ENCODE measurements at places on chromosomes 5 and 9.

DNA sequence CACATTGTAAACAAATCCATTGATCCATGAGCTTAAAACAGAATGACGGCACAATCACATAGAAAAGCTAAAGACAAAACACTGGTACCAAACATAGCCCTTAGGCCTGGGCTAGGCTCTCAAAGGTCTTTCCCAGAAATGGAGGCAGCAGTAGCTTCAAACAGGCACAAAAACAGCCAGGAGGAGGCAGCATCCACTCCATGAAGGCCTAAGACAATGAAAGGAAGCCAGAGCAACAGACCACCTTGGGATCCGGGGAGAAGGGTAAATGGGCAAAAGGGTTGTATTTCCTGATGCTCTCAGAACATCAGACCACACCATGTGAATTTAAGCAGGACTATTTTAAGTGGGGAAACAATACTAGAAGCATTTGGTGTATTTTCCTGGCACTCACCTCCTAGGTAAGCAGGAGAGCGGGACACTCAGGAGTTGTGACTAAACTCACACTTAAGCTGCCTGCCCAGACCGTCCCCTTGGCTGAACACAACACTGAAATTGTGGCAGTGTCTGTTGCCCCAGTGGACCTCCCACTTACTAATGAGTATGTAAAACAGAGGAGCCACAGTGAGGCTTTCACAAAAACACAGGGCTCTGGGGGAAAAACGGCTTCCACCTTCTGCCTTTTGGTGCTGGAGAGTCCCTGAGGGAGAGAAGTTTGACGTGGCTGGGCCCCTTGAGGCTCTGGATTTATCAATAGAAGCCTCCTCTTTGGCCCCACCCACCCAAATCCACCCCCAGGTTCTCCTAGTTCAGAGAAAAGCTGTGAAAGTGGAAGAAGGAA, 11.9 kb downstream of the GNPDA1 start:
- no peak for DNase-seq

DNA sequence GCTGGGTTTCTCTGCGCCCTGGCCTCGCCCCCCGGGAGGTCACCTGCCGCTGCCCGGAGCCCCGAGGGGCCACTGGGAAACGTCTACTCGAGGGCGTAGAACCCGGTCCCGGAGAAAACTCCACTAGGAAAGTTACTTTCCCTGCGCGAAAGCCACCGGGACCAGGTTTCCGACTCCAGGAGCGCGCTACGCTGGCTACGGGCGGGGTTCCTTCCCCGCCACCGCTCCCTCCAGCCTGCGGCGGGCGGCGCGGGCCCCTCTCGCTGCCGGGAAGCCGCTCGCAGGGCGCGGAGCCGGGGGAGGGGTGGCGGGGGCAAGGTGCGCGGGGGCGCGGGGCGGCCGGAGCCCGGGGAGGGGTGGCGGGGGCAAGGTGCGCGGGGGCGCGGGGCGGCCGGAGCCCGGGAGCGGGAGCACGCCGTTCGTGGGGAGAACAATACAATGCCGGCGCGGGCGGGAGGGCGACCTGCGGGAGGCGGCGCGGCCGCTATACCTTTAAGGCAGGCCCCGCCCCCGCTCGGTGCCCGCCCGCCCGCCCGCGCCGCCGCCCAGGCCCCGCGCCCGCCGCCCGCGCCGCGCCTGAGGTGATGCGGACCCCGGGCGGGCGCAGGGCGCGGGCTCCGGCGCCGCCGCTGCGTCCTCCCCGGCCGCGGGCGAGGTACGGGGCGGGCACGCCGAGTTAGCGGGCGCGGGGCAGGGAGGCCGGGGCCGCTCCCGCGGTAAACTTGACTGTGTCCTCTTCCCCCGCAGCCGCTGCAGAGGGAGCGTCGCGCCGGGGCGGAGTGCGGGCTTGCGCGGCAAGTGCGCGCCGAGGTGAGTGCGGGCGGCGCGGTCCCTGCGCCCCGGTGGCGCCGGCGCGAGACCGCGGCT, 278.1 kb downstream of the AOPEP start:
- peak; percentile 1 for DNase-seq

- no peak for DNase-seq
Observed at GRCh38 chr9:91066042-91066415, 264.4 kb downstream of the SYK start.

DNA sequence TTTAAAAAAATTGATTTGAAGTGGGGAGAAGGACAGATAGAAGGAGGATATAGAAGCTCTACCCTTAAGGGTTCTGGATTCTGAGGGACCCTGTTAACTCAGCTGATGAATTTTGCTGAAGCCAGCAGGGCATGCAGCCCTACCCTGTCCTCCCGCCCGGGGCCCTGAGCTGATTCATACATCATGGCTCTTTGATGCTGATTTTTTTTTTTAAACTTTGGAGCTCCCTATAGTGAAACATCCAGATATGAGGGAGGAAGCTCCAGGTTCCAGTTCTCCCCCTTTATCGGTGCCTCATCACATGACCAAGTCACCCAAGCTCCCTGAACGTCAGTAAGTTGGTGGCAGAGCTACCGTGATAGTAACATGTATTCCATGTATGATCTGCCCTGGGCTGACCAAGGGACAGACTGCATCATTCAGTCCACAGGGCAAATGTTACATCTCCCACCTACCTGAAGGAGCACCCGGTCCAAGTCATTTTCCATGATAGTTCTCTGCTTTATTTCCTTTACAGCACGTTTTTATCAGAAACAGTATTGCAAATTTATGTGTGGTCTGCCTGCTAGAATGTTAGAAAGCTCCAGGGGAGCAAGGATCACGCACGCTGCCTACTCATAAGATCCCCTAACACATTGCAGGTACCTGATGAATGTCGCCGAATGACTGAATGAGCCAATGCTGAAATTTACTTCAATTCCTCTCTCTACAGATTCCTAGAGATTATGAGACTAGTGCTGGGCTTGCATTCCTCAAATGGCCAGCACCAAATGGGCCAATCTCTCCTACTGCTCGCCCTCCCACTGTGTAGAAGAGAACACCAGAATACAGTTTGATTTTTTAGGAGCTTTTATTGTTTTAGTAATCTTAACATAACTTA, 25.9 kb downstream of the SPARC start:
- no peak for DNase-seq

GRCh38 chr5:166127766-166128570, 2163.5 kb upstream of the WWC1 start:
- no peak for DNase-seq

DNA sequence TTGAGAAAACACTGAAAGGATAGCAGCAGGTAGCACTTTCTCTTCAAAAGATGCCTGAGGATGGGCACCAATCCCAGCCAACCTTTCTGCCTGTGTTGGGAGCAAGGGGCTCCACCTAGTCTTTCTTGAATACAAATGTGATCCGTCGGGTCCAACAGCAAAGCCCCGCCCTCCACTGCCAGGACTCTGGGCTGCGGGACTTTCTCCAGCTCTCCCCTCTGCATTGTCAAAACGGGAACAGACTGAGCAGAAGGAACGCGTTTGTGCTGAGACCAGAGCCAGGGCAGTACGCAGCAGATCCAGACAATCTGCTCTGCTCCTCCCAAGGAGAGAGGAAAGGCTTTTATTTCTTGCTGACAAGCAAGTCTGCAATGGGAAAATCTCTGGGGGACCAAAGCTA, 139.7 kb downstream of the SEC61B start:
- no peak for DNase-seq

DNA sequence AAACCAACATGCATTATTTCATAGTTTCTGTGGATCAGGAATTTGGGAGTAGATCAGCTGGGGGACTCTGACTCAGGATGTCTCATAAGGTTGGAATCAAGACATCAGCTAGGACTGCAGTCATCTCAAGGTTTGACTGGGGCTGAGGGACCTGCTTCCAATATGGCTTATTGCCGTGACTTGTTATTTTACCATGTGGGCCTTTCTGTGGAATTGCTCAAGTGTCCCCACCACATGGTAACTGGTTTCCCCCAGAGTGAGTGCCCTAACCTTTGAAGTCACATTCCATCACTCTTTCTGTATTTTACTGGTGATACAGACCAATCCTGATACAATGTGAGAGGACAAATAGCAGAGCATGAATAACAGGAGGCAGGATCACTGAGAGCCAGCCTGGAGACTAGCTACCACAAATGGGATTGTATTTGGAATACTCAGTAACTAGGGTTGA, 70.2 kb upstream of the ELL2 start:
- DNase-seq, result no peak

DNA sequence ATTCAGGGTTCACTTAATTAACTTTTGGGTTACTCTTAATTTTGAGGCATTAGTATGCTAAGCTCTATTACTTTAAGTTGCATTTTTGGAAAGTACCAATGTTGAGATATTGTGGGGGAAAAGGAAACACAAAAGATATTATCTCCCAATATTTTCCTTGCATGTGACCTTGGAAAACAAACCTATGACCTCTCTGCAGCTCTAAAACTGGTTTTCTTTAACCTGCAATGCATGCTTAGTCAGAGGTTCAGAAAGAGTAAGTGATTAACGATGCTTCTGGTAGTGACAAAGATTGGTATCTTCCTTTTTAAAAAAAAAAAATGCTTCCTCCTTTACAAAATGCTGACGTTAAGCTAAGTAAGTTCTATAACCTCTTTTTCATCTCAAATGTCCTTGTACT, 44.9 kb upstream of the CDH18 start:
- no peak for DNase-seq

DNA sequence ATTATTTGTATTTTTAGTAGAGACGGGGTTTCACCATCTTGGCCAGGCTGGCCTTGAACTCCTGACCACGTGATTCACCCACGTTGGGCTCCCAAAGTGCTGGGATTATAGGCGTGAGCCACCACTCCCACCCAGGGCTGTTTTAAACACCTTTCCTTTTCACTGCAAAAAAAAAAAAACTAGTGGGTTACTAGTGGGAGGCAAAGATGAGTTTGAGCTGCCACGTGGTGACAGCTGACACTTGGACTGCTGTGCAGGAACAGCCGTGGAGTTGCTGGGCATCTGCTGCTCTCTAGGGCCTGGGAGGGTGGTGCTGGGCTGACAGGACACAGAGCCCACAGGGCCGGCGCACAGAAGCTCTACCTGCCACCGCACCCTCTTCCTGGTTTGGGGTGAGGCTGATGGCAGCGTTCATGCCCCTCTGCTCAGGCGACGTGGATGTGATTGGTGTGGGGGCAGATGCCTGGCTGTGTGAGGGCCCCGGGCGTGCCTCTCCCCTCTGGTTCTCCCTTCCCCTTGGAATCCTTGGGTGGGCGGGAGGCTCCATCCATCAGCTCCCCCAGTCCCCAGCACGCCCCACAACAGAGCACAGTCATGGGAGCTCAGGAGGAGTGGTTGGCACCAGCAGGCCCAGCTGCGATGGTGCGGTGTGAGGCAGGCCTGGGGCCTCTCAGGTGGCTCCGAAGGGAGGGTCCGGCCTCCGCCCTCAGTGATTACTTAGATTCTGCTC, 16.9 kb downstream of the RABL6 start:
- no peak for DNase-seq

- DNase-seq, result no peak
Observed at GRCh38 chr5:138021771-138022170, 11.1 kb downstream of the FAM13B start.

GRCh38 chr5:68315679-68316271, 100.2 kb downstream of the PIK3R1 start:
- DNase-seq, result no peak

DNA sequence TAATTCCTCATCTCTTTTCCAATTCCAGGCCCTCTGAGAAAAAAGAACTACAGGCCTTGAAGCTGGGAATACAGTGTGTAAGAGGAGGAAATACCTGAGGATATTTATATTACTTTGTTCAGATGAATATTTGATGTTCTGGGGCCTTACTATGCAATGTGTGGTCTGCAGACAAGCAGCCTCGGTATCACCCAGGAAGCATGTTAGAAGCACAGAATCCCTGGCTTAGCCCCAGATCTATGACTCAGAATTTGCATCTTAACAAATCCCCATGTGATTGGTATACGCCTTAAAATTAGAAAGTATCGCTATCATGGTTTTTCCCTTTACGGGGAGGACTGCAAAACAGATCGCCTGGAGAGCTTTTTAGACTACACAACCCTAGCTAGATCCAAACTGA, 121.0 kb downstream of the JAKMIP2 start:
- DNase-seq, result no peak

DNA sequence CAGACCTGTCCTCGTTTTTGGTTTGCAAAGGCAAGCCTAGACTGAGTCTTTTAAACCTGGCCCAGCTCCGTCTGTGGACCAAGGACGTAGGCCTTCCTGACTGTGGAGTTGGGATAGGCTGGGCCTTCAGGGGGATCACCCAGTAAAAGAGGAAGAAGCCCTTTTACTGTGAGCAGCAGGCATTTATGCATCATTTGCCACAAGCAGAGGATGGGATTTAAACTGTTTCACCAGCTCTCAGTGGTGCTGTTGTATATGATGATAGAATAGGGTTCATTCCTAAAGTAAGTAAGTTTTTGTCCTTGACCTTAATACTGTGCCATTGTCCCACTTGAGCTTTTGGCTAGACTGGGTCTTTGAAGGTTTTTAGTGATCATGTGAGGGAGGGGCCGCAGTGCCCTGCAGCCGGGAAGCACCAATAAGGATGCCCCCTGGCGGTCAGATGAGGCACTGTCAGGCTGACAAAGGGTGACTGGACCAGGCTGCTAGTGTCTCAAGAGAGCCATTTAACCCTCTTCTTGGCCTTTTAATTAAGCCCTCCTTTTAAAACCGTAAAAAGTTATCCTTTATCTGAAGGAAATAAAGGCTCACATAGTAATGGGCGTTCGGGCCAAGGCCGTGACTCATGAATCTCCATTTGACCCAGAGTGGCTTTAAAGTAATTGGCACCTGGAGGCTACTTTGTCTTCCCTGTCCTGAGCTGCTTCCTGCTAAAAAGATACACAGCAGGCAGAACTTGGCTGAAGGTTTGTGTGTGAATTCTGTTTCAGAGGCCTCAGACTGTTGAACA, 74.0 kb downstream of the UBAP1 start:
- DNase-seq, result peak; percentile 37

DNA sequence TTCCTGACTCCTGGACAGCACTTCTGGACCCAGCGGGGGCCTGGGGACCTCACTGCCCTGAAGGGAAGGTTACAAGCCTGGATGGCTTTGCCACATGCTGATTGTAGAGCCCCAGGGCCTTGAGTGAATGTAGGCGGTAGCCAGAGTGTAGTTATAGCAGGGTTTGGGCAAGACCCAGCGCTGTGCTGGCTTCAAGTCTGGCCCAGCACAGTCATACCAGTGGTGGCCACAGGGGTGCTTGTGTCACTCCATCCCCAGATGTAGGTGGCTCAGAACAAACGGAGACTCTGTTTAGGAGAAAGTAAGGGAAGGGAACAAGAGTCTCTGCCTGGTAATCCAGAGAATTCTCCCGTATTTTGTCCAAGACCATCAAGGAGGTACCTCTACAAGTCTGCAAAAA, 84.6 kb downstream of the STARD4 start:
- no peak for DNase-seq
